ENCODE measurements at places on chromosomes 5 and 9.

GRCh38 chr5:58493141-58493540 lies 1.9 kb downstream of the GAPT start:
- DNase-seq: no peak

GRCh38 chr5:167442922-167443321 lies 848.5 kb upstream of the WWC1 start:
- no peak for DNase-seq

- DNase-seq: no peak
Measured at GRCh38 chr5:44361342-44362001, 27.7 kb downstream of the FGF10 start.

GRCh38 chr5:87184605-87185004 lies 83.1 kb upstream of the RASA1 start:
- DNase-seq: no peak

GRCh38 chr5:71597001-71597400 lies 9.9 kb downstream of the MCCC2 start:
- DNase-seq: no peak

GRCh38 chr5:56763182-56763581 lies 52.2 kb upstream of the MAP3K1 start:
- DNase-seq: no peak

- no peak for DNase-seq
Measured at GRCh38 chr9:121156263-121156731, 45.4 kb downstream of the RAB14 start.

DNA sequence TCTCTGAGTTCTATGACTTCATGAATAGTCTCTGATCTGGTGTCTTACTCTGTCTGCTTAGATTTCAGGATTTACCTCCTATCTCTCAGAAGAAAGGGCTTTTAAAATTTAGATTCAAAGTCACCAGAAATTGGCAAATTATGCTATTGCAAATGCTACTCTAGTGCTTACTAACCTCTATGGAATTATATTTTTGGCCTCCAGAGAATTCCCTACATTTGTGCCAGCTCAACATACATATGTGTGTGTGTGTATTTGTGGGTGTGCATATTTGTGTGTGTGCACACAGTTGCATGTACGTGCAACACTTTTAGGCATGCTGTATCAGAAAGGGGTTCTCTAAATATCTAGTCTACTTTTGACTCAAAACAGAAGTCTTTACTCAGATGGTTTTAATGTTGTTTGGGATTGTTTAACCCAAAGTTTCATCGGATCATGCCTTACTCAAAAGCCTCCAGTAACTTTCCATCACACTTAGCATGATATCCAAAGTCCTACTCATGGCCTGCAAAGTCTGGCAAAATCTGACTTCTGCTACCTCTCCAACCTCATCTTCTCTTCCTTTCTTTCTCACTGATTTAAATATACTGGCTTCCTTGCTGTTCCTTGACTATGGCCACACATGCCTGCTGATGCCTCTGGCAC lies 147.6 kb upstream of the NR3C1 start:
- DNase-seq: no peak

GRCh38 chr5:36202521-36202961 lies 39.2 kb downstream of the NADK2 start:
- DNase-seq: no peak

GRCh38 chr5:82244854-82245635 lies 33.1 kb downstream of the RPS23 start:
- DNase-seq: no peak

DNA sequence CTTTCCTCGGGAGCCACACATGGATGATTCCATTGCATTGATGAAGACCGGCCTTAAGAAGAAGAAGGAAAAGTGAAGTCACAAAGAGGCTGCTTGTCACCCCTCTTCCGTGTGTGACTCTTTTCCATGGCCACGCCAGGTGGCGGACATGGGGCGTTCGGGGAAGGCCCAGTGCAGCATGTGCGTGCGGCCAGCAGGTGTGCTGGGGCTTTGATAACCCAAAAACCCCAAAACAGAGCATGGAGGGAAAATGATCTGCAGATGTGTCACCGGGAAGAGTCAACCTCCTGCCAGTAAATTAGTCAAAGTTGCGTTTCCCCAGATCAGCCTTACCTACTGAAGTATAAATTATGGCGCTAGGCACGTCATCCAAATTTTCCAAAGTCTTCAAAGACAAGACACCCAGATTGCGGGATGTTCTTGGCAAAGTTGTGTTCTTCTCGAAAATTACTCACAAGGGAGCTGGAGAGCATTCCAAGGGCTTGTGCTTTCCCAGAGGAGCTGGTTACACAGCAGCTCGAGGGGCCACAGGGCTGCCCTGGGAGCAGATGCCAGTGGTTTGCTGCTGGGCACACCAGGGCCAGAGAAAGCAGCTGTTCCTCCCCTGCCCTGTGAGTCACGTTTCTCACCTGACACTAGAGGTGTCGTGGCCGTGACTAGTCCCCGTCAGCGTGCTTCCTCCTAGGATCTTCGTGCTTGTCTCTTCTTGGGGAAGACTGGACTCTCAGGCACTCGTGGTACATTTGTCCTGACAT lies 53.9 kb downstream of the IRX2 start:
- DNase-seq: no peak

- DNase-seq: no peak
Measured at GRCh38 chr9:91197232-91198181, 164.2 kb downstream of the AUH start.

- no peak for DNase-seq
Measured at GRCh38 chr5:56095579-56096102, 100.9 kb upstream of the IL6ST start.

DNA sequence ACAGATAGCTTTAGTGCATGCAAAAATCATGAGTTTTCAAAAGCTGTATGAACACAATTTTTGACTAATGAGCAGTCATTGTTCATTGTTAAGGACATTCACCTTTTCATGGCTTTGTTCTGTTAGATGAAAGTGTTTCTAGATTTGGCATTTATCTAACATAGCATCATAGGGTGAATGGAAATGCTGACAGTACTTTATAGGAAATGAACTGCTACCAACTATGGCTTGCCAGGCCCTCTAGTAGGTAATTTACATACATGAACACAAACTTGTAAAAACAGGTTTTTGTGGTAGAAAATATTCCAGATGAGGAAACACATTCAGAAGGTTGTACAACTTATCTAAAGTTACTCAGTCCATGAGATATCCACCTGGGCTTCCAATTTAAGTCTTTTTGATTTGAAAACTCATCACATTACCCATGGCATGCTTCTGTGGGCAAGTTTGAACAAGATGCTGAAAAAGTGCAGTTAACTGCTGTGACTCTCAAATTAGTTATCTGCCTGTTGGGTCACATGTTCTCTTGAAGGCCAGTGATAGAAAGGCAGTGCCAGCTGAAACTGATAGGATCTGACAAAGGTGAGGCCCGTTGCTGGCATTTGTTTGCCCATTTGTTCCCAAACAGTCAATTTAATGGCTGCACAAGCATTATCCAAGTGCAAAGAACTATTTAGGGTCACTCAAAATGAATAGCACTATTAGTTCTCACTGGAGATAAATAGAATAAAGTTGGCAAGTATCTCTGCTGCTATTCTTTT lies 399.1 kb downstream of the MAN2A1 start:
- no peak for DNase-seq

- no peak for DNase-seq
Measured at GRCh38 chr5:90168399-90168798, 241.2 kb downstream of the CETN3 start.

GRCh38 chr5:111227801-111228200 lies 3.6 kb downstream of the CAMK4 start:
- DNase-seq: peak; percentile 11

- no peak for DNase-seq
Measured at GRCh38 chr9:96817973-96818372, 36.3 kb downstream of the ZNF782 start.

DNA sequence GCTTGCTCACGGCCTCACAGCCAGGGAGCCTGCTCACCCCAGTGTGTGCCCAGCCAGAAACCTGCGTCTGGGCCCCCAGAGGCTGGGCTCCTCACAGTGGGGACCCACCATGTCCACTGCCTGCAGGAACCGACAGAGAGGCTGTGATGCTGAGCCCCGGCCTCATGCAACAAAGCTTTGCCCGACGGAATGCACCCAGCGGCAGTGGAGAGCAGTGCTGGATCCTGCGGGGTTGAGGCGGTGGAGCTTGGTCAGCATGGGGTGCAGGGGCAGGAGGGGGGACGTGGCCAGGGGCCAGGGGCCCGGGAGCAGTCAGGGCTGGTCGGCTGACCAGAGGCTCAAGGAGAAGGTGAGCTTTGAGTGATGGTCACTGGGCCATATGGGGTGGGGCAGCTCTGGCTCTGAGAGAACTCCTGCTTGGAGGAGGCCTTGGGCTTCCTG lies 7.7 kb upstream of the CEP72 start:
- DNase-seq: no peak

GRCh38 chr5:37396352-37396751 lies 17.2 kb downstream of the WDR70 start:
- DNase-seq: no peak

- no peak for DNase-seq
Measured at GRCh38 chr5:143177263-143177983, 226.1 kb downstream of the NR3C1 start.

- DNase-seq: no peak
Measured at GRCh38 chr5:87136096-87136495, 131.6 kb upstream of the RASA1 start.

- DNase-seq: no peak
Measured at GRCh38 chr5:131081913-131082488, 83.1 kb downstream of the HINT1 start.

DNA sequence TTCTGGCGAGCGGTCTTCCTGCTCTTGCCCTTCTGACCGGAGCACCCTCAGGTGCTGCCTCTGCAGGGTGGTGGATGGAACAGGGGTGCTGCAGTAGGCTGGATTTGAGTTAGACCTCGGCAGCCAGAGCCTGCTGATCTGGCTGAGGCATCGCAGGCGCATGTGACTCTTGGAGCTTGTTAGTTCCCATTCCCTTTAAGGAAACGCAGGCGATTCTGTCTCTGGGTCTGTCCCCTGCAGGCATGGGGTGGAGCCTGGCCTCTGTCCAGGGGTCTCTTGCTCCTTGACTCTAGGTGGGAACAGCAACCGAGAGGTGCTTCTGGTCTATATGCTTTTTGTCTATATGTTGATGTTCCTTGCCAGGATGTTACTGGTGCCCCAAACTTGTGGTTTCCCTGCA lies 3.1 kb downstream of the WNK2 start:
- no peak for DNase-seq

Data from activated naive CD4-positive, alpha-beta T cell (primary cell).